ENCODE measurements at places on chromosomes 16 and 17.

- no peak overlapping the region for H3K4me3 ChIP-seq
- H3K27ac ChIP-seq = no peak overlapping the region
- peaks cover 7% of the 10 kb centered on the region for H3K4me1 ChIP-seq
- no peak for DNase-seq
These were observed 179.6 kb upstream of the TNRC6C start for GRCh38 chr17:77778636-77779489.

GRCh38 chr17:65918916-65919315 is 273.0 kb downstream of the CEP112 start:
- no peak overlapping the region for H3K27ac ChIP-seq
- H3K4me3 ChIP-seq = no peak overlapping the region
- no peaks in the 10 kb centered on the region for H3K27me3 ChIP-seq

DNA sequence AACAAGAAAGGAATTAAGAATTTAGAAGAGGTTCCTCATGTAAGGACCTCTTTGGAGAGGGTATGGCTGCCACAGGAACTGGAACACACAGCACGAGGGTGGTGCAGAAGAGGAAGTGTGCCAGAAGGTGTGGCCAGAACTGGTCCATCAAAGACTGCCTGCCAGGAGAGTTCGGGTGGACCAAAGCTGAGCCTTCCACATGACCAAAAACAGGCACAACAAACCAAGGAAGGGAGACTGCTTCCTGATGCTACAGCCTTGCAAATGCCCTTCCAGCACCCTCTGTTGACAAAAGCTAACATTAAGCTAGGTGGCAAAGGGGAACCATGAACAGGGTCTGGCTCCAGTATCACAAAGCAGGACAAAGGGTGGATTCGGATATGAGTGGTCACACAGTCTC is 125.8 kb upstream of the TMEM97 start:
- H3K36me3 ChIP-seq = peaks cover 28% of the 10 kb centered on the region
- no peaks in the 10 kb centered on the region for H3K27me3 ChIP-seq
- DNase-seq = no peak
- peak overlapping the region; percentile 56 for H3K27ac ChIP-seq

- peaks cover 6% of the 10 kb centered on the region for H3K4me1 ChIP-seq
- DNase-seq = no peak
- no peak overlapping the region for H3K4me3 ChIP-seq
- no peak overlapping the region for H3K27ac ChIP-seq
- H3K27me3 ChIP-seq = no peaks in the 10 kb centered on the region
- H3K36me3 ChIP-seq = no peaks in the 10 kb centered on the region
These were observed 7.6 kb downstream of the SLC25A10 start for GRCh38 chr17:81719410-81720266.

GRCh38 chr17:64540118-64540776 is 33.5 kb downstream of the CEP95 start:
- no peak overlapping the region for H3K4me3 ChIP-seq
- no peaks in the 10 kb centered on the region for H3K4me1 ChIP-seq
- H3K36me3 ChIP-seq = peaks cover 23% of the 10 kb centered on the region
- no peak overlapping the region for H3K27ac ChIP-seq
- H3K27me3 ChIP-seq = no peaks in the 10 kb centered on the region
- no peak for DNase-seq

- H3K27me3 ChIP-seq = no peaks in the 10 kb centered on the region
- no peak overlapping the region for H3K4me3 ChIP-seq
- no peaks in the 10 kb centered on the region for H3K36me3 ChIP-seq
- no peaks in the 10 kb centered on the region for H3K4me1 ChIP-seq
- no peak for DNase-seq
These were observed 17.5 kb downstream of the NOS2 start for GRCh38 chr17:27782791-27783206.

- DNase-seq = no peak
- no peak overlapping the region for H3K27ac ChIP-seq
- H3K4me1 ChIP-seq = no peaks in the 10 kb centered on the region
- H3K27me3 ChIP-seq = peaks cover 35% of the 10 kb centered on the region
These were observed 5.5 kb downstream of the OR4D1 start for GRCh38 chr17:58153671-58154070.

- H3K4me3 ChIP-seq = no peak overlapping the region
- no peaks in the 10 kb centered on the region for H3K27me3 ChIP-seq
- H3K4me1 ChIP-seq = no peaks in the 10 kb centered on the region
These were observed 446.3 kb downstream of the SLC39A11 start for GRCh38 chr17:72646176-72646575.

DNA sequence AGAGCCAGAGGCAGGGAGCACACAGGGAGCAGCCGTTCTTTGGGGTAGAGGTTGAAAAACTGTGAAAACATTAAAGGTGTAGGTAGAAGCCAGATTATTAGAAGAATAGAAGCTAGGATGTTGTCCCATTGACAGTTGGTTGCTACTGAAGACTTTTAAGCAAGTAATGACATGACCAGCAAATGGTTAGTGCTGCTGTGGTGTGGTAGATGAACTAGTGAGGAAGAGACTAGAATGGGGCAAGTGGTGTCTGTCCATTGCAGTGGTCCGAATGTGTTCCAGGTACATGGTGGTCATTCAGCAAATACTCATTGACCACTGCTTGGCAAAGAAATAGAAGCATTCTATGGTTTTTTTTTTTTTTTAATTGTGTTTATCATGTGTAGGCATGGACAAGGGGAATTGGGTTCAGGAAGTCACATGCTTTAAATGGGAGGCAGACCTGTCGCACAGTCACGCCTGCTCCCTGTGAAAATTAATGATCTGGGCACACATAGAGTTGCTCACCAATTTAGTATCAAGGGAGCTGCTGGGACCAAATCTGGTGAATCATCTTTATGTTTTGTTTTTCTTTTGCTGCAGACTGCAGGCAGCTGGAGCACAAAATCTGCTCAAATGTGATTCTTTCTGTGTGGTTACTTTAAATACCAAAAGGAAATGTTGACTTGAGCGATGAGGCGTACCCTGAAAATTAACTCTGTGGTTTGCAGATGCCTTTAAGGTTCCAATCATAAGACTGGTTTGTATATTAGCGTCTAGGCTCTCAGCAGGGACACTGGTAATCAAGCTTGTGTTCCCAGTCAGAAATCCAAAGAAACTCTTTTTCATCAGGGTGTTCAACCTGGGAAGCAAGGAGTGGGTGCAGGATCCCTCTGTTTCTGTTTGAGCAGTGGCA is 30.7 kb downstream of the YPEL2 start:
- H3K4me3 ChIP-seq = no peak overlapping the region
- no peak for DNase-seq
- H3K36me3 ChIP-seq = no peaks in the 10 kb centered on the region
- peaks cover 21% of the 10 kb centered on the region for H3K4me1 ChIP-seq
- no peak overlapping the region for H3K27ac ChIP-seq
- no peaks in the 10 kb centered on the region for H3K27me3 ChIP-seq

DNA sequence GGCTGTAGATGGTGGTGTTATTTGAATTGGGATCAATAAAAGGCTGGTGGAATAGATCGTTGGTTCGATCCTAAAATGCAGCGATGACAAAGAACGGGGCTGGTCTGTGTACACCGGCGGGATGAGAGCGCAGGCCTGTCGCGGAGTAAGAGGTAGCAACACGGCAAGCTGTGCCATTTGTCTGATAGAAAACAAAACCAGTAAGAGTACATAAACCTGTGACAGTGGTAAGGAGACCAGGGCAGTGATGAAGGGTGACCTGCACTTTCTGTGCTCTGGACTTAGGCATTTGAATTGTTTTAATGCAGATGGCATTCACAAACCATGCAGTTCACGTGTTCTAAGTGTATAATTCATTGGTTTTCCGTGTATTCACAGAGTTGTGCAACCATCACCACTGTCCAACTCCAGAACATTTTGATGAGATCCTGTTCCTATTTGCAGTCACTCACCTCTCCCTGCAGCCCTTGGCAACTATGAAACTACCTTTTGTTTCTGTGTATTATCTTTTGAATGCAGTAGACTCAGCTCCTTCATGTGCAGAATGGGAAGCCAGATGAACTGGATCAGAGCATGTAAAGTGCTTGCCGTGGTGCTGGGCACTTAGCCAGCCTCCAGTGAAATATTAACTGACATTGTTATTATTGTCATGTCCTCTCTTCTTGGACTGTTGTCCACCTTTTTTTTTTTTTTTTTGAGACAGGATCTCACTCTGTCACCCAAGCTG is 286.1 kb downstream of the SNX29 start:
- H3K27me3 ChIP-seq = no peaks in the 10 kb centered on the region
- H3K36me3 ChIP-seq = no peaks in the 10 kb centered on the region
- DNase-seq = no peak
- H3K4me1 ChIP-seq = no peaks in the 10 kb centered on the region
- H3K27ac ChIP-seq = no peak overlapping the region
- no peak overlapping the region for H3K4me3 ChIP-seq

DNA sequence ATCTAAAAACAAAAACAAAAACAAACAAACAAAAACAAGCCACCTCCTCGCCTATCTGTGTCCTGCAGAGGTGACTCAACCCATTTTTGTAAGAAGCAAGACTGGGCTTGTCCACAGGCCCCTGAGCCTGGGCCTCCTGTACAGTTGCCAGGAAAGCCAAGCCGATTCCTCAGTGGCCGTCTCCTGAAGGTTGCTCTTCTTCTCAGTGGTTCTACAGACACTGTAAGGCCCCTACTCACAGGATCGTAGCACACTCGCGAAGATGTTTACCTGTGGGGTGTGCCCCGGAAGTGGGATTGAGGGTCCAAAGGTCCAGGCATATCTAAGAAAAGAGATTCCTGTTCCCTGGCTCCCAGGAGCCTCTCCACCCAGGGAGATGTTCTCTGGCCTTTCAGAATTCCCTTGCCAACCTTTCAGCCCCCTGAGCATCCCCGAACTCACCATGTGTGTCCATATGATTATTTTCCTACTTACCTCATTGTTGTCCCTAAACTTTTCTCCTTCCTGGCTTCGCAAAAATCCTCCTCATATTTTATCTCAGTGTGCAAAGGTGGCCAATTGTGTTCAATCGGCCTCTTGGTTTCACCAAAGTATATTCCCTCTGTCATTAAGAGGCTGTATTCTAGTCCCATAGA is 7.5 kb upstream of the CES3 start:
- no peak overlapping the region for H3K4me3 ChIP-seq
- H3K36me3 ChIP-seq = no peaks in the 10 kb centered on the region
- no peaks in the 10 kb centered on the region for H3K4me1 ChIP-seq
- peaks cover 37% of the 10 kb centered on the region for H3K27me3 ChIP-seq

- peaks cover 4% of the 10 kb centered on the region for H3K36me3 ChIP-seq
- peak; percentile 54 for DNase-seq
- H3K4me3 ChIP-seq = no peak overlapping the region
- H3K27me3 ChIP-seq = no peaks in the 10 kb centered on the region
These were observed 34.0 kb downstream of the PGS1 start for GRCh38 chr17:78412403-78412802.

Data from GM23338 (cell line).